Body of pancreas (tissue), 4 donors: ENCODE measurements at places on chromosomes 1 and 21. TPM values are rescaled to one million over a fixed set of nuclear protein-coding genes. Genes with fewer than 3 reads are reported as not detected.

The PRDM16 gene
- total RNA-seq = 15.2 TPM

The GBP6 gene
- not detected for total RNA-seq

The L1TD1 gene
- total RNA-seq = 0.52 TPM

The S100A7A gene
- total RNA-seq = not detected

The S100B gene
- total RNA-seq = 33.9 TPM

DNA sequence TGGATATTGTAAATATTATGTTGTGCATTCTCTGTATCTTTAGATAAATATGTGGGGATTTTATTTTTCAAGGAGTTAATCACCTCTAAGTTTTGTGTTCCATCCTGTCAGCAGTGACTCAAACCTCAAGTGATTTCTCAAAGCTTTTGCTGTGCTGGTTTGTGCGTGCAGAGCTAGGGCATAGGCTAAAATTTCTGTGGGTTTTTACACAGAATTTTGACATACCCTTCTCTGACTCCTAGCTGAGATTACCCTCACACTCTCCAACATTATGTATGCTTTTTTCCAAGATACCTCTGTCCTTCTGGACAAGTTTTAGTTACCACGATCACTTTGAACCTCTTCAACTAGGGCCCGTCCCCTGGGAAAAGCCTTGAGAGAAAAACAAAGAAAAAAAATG is 384.9 kb downstream of the NCAM2 start:
- no peak for DNase-seq

DNA sequence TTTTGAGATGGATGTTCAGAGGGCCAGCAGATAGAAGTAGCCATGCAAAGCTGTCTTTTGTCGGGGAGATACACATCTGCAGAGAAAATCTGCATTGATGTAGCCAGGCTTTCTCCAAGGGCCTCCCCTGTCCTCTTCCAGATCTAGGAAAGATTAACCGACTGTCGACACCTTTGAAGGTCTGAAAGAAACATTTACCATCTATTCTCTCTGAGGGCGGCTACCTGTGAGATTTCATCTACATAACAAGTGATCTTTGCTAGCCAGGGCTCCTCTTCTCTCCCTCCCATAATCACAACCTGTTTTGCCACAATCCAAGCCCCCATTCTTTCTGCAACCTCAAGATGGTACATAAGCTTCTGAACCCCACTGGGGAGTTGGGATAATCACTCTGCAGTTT is 193.6 kb downstream of the RGS7 start:
- DNase-seq = no peak

- no peak for DNase-seq
Observed at GRCh38 chr1:117231312-117231711, 20.6 kb upstream of the VTCN1 start.

- no peak for DNase-seq
Observed at GRCh38 chr1:197391303-197392226, 123.5 kb downstream of the CRB1 start.

DNA sequence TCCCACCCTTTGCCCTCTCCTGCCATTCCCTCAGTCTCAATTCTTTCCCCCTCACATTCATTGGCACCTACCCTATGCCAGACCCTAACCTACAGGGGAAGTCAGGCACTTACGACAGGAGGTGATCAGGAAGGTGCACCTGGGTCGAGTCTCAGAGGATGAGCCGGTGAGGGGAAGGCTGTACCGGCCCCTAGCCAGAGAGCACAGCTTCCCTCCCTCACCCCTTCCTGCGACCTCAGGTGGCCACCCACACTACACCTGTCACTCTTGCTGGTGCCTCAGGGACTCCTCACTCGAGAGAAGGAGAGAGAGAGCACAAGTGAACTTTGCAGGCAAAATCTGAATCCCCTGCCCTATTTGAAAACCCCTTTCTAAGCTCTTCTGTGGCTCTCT is 1.7 kb upstream of the MYOM3 start:
- no peak for DNase-seq

GRCh38 chr1:162062542-162063015 is 6.9 kb upstream of the NOS1AP start:
- DNase-seq = peak; percentile 36

GRCh38 chr1:204705888-204706837 is 20.6 kb upstream of the LRRN2 start:
- no peak for DNase-seq

GRCh38 chr1:159958719-159959380 is 4.8 kb upstream of the SLAMF9 start:
- DNase-seq = no peak

DNA sequence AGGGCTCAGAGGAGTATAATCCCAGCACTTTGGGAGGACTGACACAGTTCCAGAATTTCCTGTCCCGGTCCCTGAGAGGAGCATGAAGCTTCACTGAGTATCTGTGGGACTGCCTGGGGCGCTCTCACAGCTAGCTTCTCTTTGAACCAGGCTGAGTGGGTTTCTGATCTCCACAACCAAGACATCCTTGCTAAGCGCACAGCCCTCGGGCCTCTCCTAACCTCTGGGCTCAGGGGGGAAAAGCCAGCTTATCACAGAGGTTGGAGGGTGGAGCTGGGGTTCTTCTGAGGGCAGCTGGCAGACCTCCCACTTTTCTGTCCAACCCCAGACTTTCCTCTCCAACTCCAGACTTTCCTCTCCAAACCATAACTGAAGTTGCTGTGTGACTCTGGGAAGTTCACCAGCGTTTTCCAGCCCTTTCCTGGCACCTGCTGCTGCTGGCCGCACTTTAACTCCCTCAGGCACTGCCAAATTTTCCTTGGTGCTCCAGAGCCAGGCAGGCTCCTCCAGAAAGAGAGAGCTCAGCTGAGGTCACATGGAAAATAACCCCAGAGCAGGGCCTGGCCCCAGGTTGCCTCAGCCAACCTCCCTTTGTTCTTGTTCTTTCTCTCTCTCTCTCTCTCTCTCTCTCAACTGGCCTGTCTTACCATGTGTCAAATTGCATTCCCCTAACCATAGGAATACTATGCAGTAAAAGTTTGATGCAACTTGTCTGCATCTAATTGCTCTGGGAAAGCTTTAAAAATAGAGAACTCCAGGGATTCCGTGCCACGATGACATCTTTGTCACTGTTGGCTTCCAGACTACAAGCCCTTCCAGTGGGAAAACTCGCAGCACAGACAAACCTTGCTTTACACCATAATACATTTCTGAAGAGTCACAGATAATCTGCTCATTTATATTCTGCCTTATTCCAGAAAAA is 49.5 kb downstream of the OLFML2B start:
- DNase-seq = no peak

GRCh38 chr1:113197719-113198330 is 124.8 kb downstream of the LRIG2 start:
- no peak for DNase-seq

DNA sequence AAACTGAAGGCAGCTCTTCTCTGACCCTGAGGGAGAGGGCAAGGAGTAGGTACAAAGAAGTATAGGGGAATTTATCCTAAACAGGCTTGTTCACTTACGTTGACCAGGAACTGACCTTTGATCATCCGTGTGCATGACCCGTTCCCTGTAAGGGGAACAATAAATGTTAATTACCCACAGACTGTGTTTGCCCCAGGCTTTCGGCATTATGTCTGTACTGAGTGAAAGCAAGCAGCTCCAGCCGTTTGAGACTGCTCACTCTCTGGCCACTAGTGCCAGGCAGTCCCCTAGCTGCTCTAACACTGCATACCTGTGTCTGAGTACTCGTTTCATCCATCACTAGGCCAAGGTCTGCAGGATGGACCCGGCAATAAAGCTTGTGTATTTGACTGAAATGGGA is 1365.3 kb downstream of the NCAM2 start:
- DNase-seq = no peak

DNA sequence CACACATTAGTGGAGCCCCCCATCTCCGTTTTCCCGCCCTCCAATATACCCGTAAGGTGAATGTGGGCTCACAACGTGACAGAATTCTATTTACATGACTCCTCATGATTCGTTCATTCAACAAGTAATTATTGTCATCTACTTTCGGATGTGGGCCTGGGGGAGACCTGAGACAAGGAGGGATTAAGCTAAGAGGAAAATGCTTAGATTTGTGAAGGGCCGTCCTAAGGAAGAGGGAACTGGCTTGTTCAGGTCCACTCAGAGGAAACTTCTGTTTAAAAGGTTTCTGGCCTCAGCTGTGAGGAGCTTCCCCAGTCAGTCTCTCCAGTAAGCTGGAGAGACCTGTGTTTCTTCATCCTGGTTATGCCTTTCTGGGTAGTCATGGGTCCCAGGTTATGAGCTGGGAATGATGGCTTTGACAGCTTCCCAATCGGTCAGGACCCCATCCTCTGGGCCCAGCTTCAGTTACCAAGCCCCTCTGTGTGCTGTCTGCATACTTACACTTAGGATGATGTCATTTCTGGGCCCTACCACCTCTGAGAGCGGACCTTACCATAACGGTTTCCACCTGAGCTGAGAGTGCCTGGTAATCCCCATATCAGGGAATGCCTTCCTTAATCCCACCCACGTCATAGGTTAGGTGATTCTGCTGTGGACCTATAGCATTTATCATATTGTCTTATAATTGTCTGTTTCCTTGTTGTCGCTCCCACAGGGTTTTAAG is 687 bp upstream of the ERI3 start:
- no peak for DNase-seq

GRCh38 chr1:229694053-229694693 is 68.1 kb downstream of the URB2 start:
- peak; percentile 35 for DNase-seq

GRCh38 chr1:24282491-24282890 is 36.7 kb upstream of the GRHL3 start:
- DNase-seq = no peak

DNA sequence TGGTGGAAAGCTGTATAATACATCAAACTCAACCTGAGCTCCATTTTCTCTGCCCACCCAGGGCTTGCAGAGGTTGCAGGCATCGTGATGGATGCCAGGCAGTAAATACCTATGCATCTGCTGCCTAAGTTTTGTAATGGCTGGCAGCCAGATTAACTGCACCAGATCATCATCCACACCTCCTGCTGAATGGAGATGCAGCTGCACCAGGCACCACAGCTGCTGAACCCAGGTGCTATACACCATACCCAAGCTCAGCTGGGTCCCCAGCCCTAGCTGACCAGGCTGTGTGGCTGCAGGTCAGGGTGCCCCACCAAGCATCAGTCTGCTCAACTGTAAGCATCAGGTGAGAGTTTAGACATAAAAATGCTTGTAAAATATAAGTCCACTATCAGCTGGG is 6.7 kb upstream of the SNAPIN start:
- DNase-seq = no peak

- DNase-seq = no peak
Observed at GRCh38 chr21:45515241-45516061, 26.8 kb downstream of the SLC19A1 start.

- no peak for DNase-seq
Observed at GRCh38 chr1:159884296-159884695, 15.7 kb downstream of the CFAP45 start.

GRCh38 chr1:208499601-208500000 is 255.4 kb upstream of the PLXNA2 start:
- DNase-seq = no peak

DNA sequence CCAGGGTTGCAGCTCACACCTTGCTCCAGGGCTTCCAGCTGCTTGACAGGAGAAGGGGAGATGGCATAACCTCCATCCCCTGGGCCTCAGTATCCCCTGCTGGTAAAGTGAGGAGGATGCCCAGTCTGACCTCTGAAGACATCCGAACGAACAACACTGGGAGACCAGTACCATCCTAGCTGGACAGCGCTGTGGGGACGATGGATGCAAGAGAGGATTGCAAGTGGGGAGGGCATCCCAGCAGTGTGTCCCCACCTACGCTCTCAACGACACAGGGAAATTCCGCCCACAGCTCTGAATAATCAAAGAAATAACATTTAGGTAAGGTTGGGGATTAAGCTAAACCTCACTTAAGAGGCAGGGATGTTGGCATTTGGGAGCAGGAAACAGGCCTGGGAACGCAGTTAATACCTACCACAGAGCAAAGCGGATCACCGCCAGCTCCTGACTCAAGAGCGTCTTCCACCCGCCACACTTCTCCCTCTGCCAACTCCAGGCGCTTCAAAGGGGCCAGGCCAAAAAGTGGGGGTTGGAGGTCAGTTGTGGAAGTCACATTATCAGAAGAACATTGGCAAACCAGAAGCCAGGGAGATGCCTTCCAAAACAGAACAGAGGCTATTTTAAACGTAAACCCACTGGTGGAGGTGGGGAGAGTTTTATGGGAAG is 47.6 kb downstream of the SSBP3 start:
- no peak for DNase-seq

- DNase-seq = no peak
Observed at GRCh38 chr1:11357276-11357675, 84.3 kb downstream of the UBIAD1 start.
